ENCODE measurements at places on chromosomes 5 and 9.

- DNase-seq, result no peak
Observed at GRCh38 chr5:89351975-89352374, 469.0 kb upstream of the MEF2C start.

- DNase-seq, result no peak
Observed at GRCh38 chr9:132018957-132019405, 60.7 kb downstream of the MED27 start.

- no peak for DNase-seq
Observed at GRCh38 chr9:131410044-131410491, 16.2 kb downstream of the PRRC2B start.

DNA sequence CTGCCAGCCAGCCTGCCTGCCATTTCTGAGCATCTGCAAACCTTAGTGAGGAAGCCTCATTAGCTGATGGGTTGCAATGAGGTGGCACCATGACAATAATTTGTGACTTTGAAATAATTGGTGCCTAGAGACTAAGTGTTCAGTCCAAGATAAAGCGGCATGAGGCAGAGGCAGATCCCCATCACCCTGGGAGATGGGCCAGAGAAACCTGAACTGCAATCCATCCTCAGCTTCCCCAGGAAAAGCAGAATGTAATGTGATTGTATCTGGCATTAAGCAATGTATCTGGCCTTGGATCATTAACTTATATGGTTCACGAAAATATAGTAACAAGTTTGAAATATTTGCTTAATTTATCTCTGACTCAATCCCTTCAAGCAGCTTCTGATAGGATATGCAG is 101.0 kb downstream of the SPOCK1 start:
- DNase-seq, result no peak

- DNase-seq, result no peak
Observed at GRCh38 chr5:67187006-67187715, 9.4 kb downstream of the CD180 start.

DNA sequence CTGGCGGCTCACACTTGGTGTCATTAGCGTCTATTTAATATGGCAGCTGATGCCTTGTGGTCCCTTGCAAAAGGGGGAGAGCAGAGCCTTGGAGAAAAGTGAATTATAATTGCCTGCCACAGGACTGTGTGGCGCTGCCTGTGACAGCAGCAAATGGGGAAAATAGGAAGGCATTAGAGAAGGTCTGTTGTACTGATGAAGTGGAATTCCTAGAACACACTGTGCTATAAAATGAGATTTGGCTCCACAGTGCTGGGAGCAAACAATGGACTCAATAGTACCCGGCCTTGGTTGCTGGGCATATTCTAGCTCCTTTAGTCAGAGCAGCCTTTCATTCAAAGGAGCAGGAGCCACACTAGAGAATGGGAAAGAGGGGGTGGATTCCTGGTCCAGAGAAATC is 21.3 kb downstream of the SEMA6A start:
- no peak for DNase-seq

DNA sequence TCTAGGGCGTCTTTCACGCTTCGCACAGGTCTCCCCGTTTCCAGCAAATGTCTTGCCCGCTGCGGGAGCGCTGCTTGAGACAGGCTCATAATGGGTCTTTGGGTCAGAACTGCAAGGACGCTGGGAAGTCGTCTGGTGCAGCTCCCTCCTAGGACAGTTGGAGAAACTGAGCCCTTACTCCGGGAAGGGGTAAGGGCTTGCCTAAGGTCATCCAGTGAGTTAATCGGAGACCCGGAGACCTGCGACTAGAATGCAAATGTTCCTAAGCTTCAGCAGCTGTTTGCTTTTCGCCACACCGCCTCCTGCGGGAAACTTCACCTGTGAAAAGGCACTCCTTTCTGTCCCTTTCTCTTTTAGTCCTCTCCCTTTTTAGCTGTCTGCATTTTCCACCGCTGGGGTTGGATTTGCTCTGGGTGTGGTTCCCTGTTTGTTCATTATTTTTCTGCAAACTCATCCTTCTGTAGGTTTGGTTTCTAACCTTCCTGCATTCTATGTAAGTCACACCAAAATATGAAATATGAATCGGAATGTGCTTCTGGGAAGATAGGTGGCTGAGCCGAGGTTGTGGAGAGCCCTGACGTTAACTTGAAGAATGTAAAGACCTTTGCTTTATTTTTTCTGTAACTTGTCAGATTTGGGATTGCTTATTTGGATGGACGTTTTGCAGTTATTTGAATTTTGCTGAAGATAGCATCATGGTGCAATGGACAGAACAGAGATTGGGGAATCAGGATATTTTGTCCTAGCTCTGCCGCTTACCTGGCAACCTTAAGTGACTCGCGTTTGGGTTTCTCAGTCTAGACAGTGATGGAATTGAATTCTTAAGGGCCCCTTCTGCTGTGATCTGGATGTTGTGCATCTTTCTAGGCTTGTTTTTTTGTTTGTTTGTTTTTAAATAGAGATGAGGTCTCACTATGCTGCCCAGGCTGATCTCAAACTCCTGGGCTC is 909 bp downstream of the SLC36A1 start:
- DNase-seq, result no peak

DNA sequence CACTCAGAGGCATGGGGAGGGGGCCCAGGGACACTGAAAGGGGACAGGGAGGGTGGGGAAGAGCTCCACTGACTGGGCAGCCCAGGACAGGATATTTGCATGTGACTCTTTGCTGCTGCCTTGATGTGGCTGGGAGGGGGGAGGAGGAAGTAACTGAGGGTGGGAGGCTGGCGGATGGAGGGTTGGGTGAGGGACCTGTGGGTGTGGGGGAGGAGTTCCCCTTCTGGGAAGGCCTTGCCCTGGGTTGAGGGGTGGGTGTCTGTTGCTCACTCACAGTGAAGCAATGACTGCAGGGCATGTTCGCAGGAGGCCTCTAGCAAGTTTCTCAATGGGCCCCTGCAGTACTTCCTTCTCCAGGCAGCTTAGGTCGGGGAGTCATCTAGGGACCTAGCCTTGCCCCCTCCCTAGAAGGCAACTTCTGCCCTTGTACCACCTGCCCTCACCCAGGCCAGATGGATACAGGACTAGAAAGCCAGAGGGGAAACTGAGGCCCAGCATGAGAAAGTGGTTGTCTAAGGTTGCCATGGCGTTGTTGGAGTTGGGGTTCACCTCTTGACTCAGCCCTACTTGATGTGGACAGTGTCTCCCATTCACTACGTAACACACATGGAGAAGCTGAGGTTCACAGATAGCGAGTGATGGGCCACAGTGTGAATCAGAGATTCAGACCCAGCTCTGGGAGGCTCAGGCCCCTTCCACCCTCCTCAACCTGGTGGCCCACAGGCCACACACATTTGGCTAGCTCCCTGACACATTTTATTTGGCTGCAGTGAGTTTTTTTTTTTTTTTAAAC is 3.0 kb downstream of the GRK6 start:
- peak; percentile 73 for DNase-seq

DNA sequence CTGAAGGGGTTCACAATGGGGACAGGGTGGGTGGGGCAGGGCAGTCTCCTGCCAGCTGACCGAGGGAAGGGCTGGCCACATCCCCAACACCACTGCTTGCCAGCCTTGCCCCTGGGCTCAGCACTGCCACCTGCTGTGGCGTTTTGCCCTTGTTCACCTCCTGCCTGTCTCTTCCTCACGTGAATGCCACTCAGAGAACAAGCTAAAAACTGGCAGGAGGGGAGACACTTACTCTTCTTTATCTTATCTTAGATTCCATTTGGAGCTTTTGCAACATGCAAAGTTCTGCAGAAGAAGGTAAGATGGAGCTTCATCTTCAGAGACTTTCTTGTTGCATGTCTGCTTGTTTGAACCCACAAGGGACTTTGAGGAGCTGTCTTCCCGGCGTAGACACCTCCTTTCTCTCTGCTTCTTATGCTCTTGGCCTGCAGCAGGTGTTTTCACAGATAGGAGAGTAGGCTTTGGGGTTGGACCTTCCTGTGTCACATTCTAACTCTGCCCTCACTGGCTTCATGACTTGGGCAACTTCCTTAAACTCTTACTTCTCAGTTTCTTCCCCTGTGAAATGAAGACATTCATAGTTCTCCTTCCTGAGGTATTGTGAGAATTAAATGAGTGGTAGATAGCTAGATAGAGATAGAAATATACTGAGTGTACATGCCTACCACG is 4.1 kb downstream of the LRSAM1 start:
- DNase-seq, result no peak

DNA sequence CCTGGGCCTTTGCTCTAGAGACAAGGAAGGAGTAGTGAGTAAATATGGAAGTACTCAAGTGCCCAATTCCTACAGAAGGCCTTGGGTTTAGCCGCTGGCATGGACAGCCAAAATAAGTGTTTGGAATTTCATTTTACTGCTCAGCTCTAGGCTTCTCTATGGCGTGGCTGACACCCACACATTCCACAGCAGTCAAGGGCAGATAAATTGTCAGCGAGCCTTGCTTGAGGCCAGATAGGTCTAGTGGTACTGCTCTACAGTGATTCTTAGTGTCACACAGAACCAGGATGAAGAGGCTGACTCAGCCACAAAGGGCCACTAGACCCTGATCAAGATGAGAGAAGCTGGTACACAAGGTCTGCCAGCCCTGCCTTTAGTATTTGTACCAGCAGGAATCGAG is 111.0 kb upstream of the NFIB start:
- no peak for DNase-seq

DNA sequence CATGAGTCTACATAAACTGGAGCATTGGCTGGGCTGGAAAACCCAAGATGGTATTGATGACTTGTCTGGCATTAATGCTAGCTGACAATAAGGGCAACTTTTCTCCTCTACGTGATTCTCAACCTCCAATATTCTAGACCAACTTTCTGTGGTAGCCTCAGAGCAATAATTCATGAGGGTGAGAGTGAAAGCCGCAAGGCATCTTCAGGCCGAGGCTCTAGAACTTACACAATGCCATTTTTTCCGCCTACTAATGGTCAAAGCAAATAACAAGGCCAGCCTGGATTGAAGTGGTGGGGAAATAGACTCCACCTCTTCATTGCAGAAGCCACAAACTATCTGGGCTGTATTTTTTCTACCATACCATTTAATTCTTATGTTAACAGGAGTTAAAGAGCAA is 267.4 kb downstream of the GABRG2 start:
- DNase-seq, result no peak

GRCh38 chr5:151855701-151856100 is 69.0 kb downstream of the GLRA1 start:
- no peak for DNase-seq

GRCh38 chr5:63726496-63726895 is 235.7 kb downstream of the HTR1A start:
- DNase-seq, result no peak

DNA sequence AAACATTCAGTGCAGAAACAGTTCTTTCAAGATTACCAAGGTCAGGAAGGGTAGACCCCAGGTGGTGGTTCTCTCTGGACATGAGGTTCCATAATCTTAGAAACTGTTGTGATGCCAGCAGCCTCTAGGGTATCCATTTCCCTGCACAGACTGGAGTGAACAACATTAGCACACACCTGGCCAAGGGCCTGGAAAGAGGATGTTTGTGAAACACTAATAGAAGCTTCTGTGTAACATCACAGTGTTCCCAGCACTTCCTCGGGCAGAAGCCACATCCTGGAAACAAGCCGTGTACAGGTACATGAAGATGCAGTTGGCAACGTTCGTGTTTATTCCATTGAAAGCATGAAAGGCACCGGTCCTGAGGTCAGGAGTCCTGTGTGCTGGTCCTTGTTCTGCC is 598.2 kb upstream of the KLF4 start:
- DNase-seq, result no peak

DNA sequence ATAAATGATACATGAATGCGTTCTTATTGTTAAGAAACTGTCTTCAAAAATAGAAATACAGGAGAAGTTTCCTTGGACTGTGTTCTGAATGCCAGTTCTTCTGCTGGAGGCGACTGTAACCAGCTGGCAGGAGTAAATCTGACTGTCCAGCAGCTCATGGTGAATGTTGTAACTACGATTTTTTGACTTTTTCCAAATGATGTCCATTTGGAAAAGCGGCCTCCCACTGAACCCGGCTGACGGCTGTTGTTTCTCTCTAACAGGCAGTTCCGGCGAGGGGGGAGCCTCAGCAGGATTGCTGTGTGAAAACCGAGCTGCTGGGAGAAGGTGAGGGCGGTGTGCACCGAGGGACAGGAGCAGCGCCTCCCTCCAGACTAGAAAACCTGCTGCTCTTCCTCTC is 91.9 kb downstream of the EHMT1 start:
- DNase-seq, result no peak

- DNase-seq, result no peak
Observed at GRCh38 chr9:127907867-127908659, 8.7 kb upstream of the ST6GALNAC6 start.

GRCh38 chr9:73780916-73781315 is 629.3 kb downstream of the ANXA1 start:
- no peak for DNase-seq

GRCh38 chr5:95148453-95148852 is 136.4 kb downstream of the MCTP1 start:
- DNase-seq, result no peak

GRCh38 chr5:14184725-14185124 is 41.6 kb downstream of the TRIO start:
- no peak for DNase-seq

- DNase-seq, result no peak
Observed at GRCh38 chr5:79193643-79194042, 42.3 kb upstream of the JMY start.

DNA sequence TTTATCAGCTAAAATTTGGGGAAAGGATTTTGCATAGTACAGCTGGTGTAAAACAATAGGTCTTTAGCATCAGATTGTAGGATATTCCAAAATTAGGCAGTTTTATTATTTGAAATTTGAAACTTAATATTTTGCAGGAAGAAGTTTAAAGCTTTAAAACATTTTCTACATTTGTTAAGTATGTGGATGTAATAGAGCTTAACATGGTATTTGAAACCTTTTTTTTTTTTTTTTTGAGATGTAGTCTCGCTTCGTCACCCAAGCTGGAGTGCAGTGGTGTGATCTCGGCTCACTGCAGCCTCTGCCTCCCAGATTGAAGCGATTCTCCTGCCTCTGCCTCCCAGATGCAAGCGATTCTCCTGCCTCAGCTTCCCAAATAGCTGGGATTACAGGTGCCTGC is 2.9 kb downstream of the DENND4C start:
- DNase-seq, result no peak

- DNase-seq, result no peak
Observed at GRCh38 chr5:15806613-15807012, 306.6 kb downstream of the FBXL7 start.

GRCh38 chr5:27328480-27328879 is 290.1 kb upstream of the CDH9 start:
- DNase-seq, result no peak

DNA sequence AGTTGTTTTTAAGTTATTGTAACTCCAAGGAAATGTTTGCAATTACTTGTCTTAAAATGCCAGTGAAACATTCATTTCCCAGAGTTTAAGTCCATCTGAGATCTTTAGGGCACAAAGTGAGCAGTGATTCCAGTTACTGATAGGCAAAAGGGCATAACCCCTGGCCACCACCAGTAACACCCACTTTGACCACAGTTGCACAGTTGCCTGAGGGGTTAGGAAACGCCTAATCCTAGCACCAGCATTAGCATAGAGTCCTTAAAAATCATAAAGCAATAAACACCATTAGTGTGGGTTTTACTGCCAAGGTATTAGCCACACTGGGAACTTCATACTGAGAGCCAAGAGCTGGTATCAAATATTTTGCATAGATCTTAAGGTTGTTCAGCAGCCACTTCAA is 143.9 kb downstream of the SNCAIP start:
- DNase-seq, result no peak

- DNase-seq, result no peak
Observed at GRCh38 chr5:72459913-72460312, 47.3 kb downstream of the ZNF366 start.

- DNase-seq, result no peak
Observed at GRCh38 chr9:132595319-132595718, 12.9 kb downstream of the BARHL1 start.

GRCh38 chr5:62042007-62042406 is 264.0 kb upstream of the KIF2A start:
- DNase-seq, result no peak

GRCh38 chr5:59321642-59322041 is 571.9 kb downstream of the PDE4D start:
- DNase-seq, result no peak
